NCI-H510A treated with DMSO at 0.1 percent for 48 hours (cell line): ENCODE measurements at places on chromosomes 1 and 21.

- DNase-seq = no peak
Observed at GRCh38 chr1:61504852-61505390, 220.0 kb downstream of the TM2D1 start.

GRCh38 chr1:40986956-40987355 is 7.5 kb downstream of the CTPS1 start:
- no peak for DNase-seq

DNA sequence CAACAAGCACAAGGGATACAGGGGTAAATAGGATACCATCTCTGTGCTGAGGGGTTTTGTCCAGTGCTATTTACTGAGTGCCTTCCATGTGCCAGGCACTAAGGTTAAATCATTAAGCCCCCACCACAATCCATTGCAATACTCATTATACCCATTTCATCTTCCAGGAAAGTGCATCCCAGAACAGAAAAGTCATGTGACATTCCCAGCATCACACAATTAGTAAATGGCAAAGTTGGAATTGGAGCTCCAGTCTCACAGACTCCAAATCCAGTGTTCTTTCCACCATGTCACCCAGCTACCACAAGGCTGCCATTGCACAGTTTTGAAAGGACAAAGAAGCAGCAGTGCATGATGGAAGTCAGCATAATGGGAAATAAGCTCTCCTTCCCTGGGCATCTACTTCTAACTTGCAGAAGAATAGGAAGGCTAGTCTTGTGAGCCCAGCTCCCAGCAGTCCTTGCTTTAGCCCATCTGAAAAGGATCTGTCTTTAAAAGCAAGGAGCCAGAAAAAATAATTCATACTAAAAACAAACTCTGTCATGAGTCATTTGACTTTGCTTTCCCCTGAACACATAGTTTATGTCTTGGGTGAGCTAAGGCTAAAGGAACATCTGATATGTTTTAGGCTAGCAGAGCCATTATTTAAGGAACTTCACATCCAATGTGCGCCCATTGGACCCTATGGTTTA is 111.4 kb upstream of the HOOK1 start:
- no peak for DNase-seq

- DNase-seq = no peak
Observed at GRCh38 chr1:101051688-101052638, 26.4 kb upstream of the DPH5 start.

GRCh38 chr21:41234569-41234968 is 66.6 kb downstream of the BACE2 start:
- DNase-seq = no peak

GRCh38 chr1:20124456-20125057 is 5.2 kb upstream of the PLA2G2D start:
- DNase-seq = no peak

DNA sequence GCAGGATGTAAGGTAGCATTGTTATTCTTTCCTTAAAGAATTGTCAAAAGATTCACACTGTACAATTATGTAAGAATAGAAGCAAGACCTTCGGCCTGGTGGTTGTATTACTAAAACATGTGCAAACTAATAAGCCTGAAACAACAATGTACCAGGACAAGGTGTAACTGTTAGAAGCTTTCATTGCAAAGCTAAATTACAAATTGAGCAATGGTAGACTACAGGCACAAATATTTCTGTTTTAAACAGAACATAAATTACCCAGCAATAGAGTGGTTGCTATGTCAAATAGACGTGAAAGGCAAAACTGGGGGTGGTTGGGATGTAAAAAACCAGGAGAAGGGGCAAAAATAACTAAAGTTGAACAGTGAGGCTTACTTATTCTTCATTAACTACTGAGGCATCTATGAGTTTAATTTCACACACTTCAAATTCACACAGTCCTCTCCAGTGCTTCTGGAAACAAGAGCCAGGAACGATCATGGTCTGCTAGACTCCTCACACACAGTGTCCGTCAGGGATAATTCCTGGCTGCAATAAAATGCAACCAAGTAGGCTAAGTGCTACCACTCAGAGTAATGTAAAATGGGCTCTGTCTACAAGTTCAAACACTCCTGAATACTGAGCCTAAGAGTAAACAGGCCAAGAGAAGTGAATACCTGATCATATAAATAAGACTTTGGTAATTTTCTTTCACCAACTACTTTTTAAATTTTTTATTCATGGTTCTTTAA is 39.3 kb upstream of the C1orf198 start:
- no peak for DNase-seq
